T-helper 17 cell (primary cell): ENCODE measurements at places on chromosomes 1 and 21.

GRCh38 chr1:119674111-119674526, 26.1 kb upstream of the ZNF697 start:
- DNase-seq = no peak

DNA sequence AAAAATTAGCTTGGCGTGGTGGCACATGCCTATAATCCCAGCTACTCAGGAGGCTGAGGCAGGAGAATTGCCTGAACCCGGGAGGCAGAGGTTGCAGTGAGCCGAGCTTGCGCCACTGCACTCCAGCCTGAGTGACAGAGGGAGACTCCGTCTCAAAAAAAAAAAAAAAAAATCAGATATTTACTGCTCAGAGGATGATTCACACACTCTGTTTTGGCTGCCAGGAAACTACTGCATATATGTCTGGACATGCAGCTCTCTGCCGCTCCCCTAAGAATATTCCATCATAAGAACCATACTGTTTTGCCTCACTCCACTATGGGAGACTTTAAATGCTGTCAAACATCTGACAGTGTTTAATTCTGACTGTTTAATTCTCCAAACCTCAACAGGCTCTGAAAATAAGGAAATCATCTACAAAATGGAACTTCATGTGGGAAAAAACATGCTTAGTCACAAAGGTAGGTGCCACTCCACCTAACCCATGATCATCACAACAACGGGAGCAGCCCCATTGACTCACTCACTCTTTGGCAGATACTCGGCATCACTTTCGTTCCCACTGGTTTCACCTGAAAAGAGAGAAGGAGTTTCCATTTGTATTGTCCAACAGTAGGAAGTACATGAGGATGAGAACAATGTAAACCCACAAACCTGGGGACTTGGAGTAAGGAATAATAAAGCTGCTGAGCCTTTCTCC, 29.3 kb upstream of the BCAS2 start:
- no peak for DNase-seq

DNA sequence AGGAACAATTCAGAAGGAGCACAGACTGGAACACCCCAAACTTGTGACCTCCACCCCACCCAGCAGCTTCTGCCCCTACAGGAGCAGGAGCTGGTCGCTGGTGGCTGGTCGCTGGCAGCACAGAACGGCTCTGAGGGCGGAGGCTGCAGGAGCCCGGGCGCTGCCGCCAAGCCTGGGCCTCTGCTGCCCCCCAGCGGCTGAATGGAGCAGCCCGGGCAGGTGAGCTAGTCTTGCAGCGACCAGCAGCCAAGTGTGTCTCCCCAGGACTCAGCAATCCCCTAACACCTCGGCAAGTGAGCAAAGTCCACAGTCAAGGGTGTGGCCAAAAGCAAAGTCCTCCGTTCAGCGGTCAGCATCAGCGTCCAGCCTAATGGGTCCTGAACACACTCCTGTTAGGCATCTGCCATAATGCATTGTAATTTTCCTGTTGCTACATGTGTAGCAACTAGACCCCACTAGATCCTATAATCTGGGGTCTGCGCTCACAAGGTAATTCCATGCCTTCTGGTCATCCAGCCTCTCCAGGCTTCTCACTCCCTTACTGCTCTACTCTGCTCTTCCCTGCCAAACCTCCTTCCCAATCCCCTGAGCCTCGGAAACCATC, 12.1 kb upstream of the GJB5 start:
- DNase-seq = peak; percentile 76

- DNase-seq = no peak
These were observed 144.6 kb upstream of the TNR start for GRCh38 chr1:175887981-175888428.
